ENCODE measurements at places on chromosomes 7 and 10.

DNA sequence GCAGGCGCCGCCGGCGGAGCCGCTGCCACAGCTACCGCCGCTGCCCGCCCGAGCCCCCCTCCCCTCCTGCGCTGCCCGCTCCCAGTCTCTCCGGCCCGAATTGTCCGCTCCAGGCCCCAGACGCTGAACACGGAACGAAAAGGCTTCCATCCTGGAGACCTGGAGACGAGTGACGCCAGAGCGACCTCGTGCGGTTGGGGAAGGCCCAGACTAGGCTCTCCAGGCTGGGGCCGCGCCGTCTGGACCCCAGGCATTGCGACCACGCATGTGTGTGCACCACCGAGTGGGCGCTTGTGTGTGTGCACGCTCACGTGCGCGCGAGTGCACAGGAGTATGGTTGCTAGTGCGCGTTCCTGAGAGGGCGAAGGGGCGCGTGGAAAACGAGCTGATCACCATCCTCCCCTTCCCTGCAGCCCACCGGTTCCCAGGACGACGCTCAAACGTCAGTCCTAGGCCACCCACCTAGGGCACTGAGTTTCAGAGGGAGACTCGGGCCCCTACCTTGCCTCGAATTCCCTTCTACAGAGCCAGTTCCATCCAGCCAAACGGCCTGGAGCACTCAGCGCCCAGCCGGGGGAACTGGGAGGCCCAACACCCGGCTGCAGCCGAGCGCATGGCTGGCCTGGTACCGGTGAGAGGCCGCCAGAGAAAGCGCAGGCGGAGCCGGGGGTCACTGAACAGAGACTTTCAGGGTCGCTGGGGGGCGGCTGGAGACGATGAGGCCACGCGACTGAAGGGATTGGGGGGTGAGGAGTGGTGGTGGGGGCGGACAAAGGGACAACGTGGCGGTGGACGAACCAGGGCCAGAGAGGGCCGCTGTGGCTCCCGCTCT lies 11.6 kb downstream of the LBX1 start:
- DNase-seq = no peak

DNA sequence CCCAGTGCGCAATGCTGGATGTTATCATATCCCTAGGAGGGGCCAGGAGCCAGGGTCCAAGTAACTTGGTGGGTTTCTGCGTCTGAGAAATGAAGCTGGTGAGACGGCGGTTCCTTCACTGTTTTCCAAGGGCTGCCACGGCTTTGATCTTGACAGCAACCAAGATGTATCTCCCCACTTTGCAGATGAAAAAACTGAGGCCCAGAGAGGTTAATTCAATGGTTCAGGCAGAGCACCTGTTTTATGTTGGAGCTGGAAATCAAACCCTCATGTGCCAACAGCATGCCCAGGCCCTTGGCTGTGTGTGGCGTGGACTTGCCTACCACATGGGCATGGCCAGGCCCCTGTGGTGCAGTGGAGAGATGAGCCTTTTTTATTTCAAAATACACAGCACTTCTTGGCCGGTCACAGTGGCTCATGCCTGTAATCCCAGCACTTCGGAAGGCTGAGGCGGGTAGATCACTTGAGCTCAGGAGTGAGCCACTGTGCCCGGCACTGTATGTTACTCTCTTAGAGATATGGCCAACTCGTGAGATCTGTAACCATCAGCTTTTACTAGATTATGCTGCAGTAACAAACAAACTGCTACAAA lies 225.2 kb upstream of the SH2B2 start:
- DNase-seq = no peak

- no peak for DNase-seq
Observed at GRCh38 chr10:13382703-13383398, 34.8 kb upstream of the SEPHS1 start.

DNA sequence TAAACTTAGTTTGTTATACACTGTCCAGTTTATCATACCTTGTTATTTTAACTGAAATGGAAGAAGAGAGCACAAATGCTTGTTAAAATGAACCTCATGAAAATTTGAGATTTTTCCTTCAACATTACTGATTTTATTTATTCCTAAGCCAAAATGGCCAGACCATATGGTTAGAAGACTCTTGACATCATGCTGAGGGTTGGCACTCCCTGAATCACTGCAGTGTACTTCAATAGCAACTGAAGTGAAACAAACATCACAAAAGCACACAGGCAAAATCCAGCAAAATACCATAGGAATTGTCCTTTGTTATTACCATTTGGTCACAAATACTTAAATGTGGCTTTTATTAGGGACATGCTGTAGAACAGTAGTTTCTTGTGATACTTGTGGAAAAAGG lies 347.8 kb downstream of the NXPH1 start:
- no peak for DNase-seq

DNA sequence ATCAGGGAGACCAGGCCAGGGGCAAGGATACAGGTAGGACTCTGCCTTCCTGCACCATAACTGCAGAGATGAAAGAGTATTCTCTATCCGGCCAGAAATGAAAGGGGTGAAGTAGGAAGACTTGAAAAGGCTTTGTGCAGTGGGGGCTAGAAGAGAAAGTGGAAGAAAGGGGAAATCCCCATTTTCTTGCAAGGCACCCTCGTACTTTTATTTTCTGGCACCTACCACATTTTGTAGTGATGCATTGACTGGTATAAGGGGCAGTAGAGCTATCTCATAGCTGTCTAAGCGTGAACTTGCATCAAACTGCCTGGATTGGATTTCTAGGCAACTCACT lies 752 bp upstream of the CAMK2G start:
- no peak for DNase-seq

DNA sequence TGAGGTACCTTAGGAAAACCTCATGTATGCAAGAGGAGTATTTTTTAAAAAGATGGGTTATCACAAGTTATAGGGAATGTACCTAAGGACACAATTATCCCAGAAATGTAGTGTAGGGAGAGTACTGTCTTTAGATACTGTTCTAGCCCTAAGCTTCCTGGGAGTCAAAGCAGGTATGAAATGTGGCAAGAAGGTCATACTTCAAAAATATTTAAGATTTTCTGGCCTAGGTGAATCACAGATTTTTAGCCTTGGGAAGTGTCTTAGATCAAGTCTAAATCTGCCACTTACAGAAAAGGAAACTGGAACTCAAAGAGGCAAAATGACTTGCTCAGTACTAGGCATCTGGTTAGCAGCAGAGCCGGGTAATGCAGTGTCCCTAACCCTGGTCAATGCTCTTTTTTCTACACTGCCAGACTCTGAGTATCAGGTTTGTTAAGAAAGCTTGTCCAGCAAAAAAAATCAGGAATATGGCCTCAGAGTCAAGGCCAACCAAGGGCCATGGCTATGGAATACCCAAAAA lies 13.9 kb downstream of the PIK3AP1 start:
- DNase-seq = no peak

DNA sequence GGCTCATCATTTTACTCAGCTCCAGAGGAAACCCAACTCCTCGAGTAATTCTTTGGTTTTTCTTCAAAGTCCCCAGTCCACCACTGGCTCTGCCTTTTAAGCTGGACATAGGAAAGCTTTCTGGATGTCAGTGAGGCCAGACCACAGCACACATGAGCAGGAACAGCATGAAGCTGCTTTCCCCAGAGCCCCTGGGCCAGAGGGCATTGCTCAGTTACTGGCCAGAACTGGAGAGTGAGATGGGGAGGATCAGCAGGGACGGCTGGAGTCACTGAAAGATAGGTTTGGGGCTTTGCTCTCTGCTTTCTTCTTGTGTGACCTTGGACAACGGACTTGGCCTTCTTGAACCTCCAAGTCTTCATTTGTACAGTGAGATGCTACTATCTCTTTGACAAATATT lies 43.1 kb downstream of the PARP12 start:
- no peak for DNase-seq

DNA sequence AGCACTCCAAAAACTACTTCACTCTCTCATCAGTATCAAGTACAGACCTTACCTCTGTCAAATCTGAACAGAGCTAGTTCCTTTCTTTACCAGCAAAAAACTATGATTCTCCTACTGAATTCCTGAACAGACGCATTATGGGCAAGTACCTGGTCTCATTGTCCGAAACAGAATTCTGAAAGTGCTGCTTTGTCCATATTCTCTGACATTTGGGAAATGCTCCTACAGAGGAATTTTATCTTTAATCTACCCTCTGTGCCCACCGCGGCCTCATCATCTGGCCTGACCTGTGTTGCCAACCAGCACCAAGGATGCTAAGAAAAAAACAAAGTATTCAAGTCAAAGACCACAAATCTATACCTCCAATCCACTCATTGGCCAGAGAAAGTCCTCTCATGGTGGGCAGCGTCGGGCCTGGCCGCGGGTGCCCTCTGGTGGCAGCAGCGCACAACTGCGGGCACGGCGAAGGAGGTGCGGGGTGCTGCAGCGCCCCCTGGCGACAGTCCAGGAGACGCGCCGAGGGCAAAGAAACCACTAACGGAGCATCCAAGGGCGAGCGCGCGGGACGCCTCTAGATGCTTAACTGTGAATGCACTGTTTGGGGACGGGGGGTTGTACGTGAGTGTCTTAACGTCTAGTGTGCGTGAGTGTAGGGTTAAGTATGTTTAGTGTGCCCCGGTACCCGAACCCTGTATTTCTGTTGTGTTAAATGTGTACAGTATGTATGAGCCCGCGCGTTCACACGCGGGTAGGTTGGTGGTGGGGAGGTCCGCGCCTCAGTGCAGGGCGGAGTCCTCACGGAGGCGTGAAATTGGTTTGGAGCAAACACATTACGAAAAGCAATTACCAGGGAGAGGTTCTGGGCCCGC lies 5.0 kb upstream of the GBX1 start:
- DNase-seq = peak; percentile 80

GRCh38 chr7:2610898-2611297 lies 20.9 kb upstream of the TTYH3 start:
- no peak for DNase-seq

- DNase-seq = no peak
Observed at GRCh38 chr10:87931836-87932230, 68.4 kb downstream of the PTEN start.

DNA sequence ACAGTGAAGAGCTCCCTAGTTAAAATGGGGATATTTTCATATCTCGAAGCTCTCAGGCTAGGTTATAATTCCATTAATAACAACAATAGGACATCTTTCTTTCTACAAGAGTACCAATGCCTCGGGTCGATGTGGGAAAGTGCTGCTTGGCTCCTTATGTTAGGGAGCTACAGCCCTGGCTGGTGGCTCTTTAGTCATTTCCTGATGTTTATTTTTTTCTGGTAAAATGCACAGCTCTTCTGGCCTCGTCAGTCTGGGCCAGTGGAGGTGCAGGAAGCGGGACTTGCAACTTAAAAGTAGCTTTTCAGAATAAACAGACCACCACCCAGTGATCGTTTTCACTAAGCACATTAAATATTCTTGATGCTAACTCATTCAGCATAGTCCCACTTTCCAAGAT lies 58.3 kb downstream of the MKX start:
- DNase-seq = no peak

DNA sequence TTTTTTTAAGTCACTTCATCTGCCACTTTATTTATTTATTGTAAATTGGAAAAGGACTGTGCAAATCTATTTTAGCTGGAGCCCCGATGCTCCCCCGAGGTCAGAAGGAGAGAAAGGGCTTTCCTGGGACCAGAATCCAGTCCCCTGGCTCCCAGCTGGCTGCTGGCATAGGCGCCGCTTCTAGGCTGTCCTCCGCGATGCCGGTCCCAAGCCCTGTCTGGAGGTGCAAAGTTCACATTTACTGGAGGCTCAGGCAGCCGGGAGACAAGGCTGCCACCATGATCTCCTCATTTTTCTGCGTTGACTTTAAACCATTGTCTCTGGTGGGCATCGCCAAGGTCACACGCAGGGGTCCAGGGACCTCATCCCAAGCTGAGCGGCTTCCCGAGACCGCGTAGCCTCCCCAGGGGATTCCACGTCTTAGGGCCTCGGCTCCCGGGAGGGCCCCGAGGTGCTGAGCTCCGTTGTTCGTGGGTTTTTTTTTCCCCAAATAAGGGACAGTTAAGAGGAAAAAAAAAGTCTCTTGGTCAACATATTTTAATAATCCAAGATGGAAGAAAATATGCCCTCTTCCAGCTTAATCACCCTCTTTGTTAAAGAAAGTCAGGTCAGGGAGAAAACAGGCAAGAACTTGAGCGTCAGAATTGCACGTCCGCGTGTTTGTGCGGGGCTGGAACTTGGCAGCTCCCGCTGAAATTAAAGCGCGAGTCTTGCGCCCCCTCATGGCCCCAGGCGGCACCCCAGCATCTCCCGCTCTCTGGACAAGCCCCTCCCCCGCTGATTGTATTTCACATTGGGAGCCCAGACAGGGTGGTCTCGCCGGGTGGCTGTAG lies 11.9 kb downstream of the RGR start:
- DNase-seq = peak; percentile 75

DNA sequence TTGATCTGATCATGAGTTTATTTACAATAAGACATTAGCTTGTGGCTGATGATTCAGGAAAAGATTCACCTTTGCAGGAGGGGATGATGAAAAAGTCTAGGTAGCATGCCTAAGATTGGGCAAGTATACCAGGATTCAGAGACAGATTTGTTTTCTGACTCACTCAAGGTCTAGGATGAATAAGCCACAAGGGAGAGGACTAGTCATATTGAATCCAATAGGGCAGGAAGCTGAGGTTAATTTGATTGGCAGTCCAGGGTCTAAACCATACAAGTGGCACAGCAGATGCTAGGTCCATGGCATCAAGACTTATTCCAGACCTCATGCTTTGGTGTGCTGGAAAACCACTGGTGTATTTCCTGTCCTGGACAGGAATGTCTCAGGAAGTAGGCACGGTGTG lies 1133.4 kb downstream of the XPNPEP1 start:
- no peak for DNase-seq

DNA sequence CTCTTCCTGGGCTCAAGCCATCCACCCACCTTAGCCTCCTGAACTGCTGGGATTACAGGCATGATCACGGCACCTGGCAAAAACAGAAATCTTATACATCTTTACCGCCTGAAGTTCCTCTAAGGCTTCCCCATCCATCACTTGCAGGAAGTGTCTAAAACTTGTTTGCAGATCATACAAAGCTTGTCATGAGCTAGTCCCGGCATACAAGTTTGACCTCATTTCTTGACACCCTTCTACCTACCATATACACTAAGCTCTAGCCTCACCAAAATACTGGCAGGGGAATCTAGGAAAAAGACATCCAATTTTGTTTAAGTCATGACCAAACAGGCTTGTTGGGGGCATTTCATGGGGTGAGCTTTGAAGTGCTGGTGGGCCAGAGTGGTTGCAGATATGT lies 14.5 kb downstream of the DNMBP start:
- DNase-seq = no peak

- DNase-seq = no peak
Observed at GRCh38 chr10:124467165-124467564, 5.5 kb downstream of the LHPP start.

GRCh38 chr10:47187592-47187991 lies 112.4 kb upstream of the GDF10 start:
- DNase-seq = no peak
